ENCODE measurements at places on chromosomes 1 and 21.

DNA sequence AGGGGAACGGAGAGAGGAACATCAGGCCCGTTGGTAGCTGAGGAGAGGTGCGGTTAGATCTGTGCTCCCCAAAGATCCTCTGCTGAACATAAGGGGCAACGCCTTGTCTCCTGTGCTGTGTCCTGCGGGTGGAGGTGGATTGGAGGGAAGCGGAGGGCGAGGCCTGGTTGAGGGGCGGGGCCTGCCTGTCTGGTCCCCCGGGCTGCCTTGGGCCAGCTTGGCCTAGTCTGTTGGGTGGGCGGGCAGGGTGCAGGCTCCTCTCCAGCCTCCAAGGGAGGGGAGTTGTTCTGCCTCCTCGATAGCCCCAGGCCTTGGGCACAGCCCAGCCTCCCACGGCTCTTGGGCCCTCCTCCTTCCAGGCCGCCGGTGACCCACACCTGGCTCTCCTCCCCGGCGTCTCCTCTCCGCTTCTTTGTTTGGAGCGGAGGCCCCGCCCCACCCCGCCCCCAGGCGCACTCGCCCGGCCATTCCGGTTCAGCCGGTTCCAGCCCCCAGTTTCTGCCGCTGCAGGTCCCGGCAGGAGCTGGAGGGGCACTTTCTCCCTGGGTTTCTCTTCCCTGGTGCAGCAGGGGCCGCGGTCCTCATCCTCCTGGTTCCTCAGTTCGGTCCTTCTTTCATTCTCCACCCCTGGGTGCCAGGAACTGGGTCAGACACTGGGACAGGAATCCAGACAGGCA, 19.4 kb downstream of the PTPRF start:
- DNase-seq, result peak; percentile 100

- DNase-seq, result no peak
These were observed 33.9 kb upstream of the LGALS8 start for GRCh38 chr1:236489710-236490377.

DNA sequence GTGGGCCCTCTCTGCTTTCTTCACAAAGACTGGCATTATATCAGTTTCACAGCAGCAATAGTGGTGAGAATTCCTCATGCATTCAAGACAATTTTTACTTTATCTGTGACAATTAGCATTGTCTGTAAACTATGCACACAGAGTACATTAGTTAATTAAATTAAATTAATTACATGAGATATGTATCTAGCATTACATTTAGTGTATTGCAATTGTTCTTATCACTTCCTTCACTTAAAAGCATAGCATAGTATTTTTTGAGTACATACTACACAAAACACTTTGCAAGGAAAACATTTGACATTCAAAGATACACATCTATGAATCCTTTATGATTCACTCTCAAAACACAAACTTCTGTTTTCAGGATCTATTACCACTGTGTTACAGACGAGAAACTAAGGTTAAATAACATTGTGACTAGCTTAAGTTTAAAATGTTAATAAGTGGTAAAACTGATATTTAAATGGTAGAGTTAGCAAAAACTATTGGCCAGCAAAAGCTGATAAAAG, 1542.6 kb downstream of the PLA2G4A start:
- DNase-seq, result no peak

DNA sequence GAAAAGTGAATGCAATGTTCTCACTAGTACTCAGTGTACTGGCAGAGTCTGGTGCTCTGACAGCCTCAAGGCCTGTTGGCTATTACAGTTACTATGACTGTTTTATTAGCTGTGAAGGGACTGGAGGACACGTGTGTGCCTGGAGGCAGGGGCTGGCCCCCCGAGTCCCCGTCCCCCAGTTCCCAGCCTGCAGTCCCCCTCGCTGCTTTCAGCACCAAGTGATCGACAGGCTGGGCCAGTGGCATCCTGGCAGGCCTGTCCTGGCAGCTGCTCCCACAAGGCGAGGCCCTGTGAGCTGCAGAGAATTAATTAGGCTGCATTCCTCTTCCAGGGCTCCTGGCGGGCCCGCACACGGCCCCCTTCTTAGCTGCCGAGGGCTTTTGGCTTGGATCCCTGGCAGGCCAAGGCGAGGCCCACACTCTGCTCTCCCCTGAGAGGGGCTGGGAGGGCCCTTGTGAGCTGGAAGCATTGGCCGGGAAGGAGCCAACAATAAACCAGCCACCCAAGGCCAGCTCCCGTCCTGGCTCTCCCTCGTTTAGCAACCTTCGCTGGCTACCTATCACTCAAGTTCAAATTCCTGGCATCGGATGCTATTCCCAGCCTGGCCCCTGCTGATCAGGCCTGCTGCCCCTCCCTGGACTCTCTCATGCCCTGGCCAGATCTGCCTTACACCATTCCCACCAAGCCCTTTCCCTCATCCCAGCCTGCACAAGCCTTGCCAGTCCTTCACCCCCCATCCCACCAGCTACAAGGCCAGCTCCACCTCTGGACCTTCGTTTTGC, 9.8 kb downstream of the EDN2 start:
- no peak for DNase-seq

DNA sequence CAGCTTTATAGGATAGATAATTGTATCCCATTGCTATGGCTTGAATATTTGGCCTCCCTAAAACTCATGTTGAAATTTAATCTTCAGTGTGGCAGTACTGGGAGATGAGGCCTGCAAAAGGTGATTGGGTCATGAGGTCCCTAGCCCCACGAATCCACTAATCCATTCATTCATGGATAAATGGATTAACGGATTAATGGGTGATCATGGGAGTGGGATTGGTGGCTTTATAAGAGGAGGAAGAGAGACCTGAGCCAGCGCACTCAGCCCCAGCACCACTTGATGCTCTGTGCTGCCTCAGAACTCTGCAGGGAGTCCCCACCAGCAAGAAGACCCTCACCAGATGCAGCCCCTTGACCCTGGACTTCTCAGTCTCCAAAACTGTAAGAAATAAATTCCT, 32.0 kb downstream of the S100A6 start:
- DNase-seq, result no peak

DNA sequence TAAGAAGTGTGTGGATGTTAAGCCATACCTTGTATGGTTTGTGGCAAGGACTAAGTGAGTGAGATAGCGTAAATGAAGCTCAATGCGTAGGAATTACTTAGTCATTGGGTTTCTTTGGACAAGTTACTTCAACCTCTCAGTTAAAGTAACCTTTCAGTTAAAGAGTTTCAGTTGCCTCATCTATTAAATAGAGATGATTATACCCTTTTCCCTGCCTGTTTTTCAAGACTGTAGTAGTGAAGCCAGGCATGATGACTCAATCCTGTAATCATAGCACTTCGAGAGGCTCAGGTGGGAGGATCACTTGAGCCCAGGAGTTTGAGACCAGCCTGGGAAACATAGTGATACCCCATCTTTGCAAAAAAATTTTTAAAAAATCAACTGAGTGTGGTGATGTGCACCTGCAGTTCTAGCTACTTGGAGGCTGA, 6.3 kb downstream of the ZMPSTE24 start:
- DNase-seq, result no peak

- no peak for DNase-seq
These were observed 4.3 kb upstream of the GNG5 start for GRCh38 chr1:84510668-84511067.

DNA sequence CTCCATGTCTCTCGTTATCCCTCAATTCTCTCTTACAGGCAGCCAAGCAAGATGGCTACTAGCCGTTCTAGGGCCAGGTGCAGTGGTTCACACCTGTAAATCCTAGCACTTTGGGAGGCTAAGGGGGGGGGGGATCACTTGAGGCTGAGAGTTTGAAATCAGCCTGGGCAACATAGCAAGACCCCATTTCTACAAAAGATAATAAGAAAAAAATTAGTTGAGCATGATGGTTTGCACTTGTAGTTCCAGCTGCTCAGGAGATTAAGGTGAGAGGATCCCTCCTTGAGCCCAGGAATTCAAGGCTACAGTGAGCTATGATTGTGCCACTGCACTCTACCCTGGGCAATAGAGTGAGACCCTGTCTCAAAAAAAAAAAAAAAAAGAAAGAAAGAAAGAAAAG, 80.4 kb downstream of the NKAIN1 start:
- DNase-seq, result no peak

DNA sequence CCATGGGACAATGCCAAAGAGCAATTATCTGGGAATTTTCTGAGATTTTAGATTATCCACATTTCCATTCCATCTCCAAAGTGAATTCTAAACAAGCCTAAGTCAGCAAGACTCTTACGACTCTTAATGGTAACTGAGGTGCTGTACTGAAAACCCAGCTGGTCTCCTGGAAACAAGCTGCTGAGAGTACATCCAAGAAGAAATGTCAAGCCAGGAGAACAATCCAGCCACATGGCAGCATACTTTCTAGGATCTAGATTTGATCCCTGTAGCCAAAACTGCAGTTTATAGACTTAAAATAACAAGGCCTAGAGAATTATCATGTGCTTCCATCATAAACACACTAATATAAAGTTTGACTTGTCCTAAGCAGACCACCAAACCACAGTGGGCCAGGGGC, 45.8 kb downstream of the KCNH1 start:
- no peak for DNase-seq

- no peak for DNase-seq
These were observed 81.4 kb downstream of the RUNX1 start for GRCh38 chr21:34967509-34968289.

DNA sequence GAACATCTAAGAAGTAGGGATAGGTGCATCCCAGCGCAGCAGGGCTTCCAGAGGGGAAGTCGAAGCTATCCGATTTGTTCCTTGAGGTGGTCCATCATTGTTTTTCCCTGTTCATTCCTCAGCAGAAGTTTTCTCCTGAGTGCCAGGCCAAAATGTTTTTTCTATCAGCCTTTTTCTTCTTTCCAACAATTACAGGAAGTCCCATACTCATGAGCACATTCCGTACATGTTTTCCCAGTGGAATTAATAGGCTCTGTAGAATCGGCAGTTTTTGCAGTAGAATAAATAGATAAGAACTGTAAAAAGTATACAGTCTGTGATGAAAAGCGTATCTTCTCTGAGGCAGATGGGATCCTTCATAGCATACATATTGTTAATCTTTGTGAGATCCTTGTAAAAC, 24.8 kb downstream of the CD101 start:
- no peak for DNase-seq

- DNase-seq, result no peak
These were observed 554.3 kb upstream of the CHRM3 start for GRCh38 chr1:238832106-238832505.

- no peak for DNase-seq
These were observed 47.6 kb upstream of the DMRTB1 start for GRCh38 chr1:53411541-53412152.

- DNase-seq, result no peak
These were observed 17.7 kb downstream of the CD1E start for GRCh38 chr1:158371188-158371953.

GRCh38 chr21:24276204-24276603, 1331.1 kb downstream of the MRPL39 start:
- no peak for DNase-seq

DNA sequence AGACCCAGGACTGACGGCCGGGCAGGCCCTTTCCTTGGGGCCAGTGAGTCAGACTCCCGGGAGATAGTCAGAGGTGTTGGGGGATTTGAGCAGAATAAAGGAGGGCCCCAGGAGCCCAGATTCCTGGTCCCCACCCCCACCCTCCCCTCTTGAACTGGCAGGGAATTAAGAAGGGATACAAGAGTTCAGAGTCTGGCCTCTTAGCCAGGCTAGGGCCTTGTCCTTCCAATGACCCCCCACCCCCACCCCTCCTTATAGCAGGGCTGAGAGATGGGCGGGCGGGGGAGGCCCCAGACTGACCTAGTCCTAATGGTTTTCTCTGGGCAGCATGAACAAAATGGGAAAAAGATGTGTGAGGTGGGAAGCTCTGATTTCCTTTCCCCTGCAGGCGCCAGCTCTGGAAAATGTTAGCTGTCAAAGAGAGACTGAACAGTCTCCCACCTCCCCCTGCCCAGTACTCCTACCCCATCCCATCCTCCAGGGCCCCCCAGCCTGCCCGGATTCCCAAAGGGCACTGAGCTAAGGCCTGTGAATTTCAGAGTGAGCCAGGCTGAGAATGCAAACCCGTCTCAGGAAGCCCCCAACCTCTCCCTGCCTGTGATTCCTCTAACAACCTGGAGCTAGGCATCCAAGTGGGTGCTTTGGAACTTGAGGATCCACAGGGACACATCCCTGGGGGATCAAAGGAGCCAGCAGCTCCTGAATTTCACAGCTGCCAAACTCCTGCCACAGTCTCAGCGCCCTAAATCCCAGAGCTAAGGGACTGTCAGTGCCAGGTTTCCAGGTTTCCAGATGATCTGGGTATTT, 5.8 kb upstream of the CRABP2 start:
- DNase-seq, result no peak

GRCh38 chr1:224454402-224455055, 19.9 kb upstream of the WDR26 start:
- peak; percentile 41 for DNase-seq

DNA sequence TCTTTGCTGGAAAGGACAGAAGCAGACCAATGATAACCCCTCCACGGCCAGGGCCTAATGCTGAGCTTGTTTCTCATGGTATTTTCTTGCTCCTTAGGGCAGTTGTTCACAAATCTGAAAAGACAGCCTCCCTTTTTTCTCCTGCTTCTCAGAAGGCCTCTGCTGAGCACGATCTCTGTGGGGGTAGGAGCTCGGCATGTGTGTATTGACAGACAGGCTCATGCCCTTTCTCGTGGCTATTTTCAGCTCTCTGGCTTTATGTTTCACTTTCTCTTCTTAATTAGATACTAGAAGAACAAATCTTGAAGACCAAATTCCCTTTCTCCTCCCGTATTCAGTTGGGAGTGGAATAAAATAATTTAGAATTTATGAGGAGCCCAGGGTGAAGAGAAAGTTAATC, 768 bp upstream of the RIIAD1 start:
- no peak for DNase-seq

- DNase-seq, result no peak
These were observed 40.8 kb downstream of the KIAA1614 start for GRCh38 chr1:180953291-180954004.

GRCh38 chr21:19048098-19048672, 644.6 kb upstream of the TMPRSS15 start:
- DNase-seq, result no peak

- DNase-seq, result no peak
These were observed 5.2 kb downstream of the CYB561D1 start for GRCh38 chr1:109499081-109499480.

GRCh38 chr1:29639741-29640427, 403.6 kb downstream of the PTPRU start:
- DNase-seq, result no peak

DNA sequence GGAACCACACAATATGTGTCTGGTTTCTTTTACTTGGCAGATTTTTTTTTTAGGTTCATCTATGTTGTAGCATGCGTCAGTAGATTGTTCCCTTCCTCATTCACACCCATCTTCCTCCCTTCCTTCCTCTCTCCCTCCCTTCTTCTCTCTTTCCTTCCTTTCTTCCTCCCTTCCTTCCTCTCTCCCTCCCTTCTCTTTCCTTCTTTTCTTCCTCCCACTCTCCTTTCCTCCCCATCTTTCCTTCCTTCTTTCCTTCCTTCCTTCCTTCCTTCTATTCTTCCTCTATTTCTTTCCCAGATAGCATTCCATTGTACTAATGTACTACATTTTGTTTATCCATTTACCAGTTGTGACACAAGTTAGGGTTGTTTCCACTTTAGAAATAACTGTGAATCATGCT, 218.0 kb downstream of the RGS7 start:
- no peak for DNase-seq

GRCh38 chr1:32094746-32095521, 12.9 kb upstream of the KPNA6 start:
- no peak for DNase-seq

Measured in NCI-H510A (cell line).